ENCODE measurements at places on chromosomes 5 and 9.

DNA sequence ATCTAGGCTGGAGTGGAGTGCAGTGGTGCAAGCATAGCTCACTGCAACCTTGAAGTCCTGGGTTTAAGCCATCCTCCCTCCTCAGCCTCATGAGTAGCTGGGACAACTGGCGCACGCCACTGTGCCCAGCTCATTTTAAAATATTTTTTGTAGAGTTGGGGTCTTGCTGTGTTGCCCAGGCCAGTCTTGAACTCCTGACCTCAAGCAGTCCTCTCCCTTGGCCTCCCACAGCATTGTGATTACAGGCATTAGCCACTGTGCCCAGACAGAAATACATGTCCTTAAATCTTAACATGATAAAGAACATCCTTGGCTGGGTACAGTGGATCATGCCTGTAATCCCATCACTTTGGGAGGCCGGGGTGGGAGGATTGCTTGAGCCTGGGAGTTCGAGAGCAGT, 6.7 kb downstream of the ZNF483 start:
- DNase-seq, result no peak

- DNase-seq, result no peak
Observed at GRCh38 chr5:96675882-96676281, 13.7 kb downstream of the CAST start.

GRCh38 chr5:76704131-76704663, 11.7 kb upstream of the F2R start:
- DNase-seq, result no peak

GRCh38 chr9:31259824-31260223, 1124.6 kb upstream of the ACO1 start:
- no peak for DNase-seq

GRCh38 chr5:14545862-14546261, 35.7 kb upstream of the OTULINL start:
- DNase-seq, result no peak

GRCh38 chr5:35622974-35623373, 5.3 kb downstream of the SPEF2 start:
- no peak for DNase-seq

GRCh38 chr9:33620738-33621439, 96.8 kb downstream of the ANKRD18B start:
- DNase-seq, result no peak

- peak; percentile 68 for DNase-seq
Observed at GRCh38 chr5:27241564-27242257, 203.3 kb upstream of the CDH9 start.

DNA sequence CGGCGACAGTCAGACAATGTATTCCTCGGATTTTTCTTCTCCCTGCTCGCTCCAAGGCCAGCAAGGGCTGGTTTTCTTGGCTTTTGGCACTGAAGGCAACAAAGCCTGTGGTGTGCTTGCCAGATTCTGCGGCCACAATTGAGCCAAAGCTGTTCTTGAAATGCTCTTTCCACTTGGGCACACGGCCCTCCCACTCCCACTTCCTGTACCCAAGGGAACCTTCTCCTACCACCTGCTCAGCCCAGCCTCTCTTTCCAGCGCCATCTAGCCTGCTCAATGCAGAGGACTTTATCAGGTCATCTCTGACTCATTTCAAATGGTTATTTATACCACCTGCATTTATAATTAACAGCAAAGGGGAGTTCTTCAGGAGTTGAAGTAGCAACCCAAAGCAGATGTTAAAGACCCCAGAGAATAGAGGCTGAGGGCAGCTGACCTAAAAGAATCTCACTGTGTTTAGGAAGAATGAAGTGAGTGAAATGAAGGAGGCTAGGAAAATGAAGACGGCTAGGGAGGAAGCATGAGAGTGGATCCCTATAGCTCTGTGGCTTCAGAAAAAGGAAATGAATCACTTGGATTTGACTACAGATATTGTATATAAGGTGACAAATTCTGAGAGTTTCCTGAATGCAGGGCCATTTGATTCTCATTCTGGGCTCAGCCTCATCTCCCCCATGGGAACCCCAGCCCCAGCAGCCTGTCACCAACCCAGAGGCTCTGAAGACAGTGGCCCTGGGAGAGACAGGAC, 439.0 kb downstream of the ENC1 start:
- DNase-seq, result peak; percentile 33

DNA sequence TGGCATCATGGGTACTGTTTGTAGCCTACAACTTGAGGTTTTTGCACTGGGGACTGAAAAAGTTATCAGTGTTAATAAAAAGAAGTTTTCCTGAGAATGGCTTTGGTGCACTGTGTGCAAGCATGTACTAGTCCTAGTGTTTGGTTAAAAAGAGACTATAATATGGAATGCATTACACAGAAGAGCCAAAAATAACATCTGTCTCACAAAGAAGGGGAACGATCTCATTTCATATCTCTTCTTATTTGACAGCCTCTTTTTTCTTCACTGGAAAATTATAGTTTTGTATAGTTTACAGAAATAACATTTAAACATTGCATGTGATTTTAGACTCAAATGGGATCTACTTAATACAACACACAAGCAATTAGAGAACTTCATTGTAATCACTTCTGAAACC, 127.0 kb upstream of the GDNF start:
- no peak for DNase-seq

DNA sequence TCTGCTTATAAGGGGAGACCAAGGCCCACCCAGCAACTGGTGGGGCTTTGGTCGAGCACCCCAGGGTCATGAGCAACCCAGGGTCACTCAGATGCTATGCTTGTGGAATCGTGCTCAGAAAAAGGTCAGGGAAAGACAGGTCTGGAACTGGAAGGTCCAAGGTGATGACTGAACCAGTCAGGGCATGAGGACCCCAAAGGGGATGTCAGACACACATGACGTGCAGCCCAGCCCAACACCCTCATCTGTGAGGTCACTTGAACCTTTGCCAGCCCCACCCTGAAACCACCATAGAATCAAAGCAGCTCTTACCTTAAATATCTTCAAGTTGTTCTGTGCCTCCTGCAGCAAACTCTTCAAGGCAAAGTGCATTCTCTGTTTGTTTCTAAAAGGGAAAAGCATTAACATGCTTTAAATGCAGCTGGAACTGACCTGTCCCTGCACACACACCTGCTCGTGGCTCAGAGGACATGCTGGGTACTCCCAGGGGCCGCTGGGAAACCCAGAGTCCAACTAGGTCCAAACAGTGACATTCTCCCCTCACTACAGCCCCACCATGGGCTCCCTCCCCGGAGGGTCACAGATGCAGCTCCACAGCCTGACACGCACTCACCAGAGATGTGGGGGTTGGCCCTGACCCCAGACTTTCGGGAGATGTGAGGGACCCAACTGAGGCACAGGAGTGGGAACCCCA, 29.4 kb downstream of the IPPK start:
- DNase-seq, result no peak

DNA sequence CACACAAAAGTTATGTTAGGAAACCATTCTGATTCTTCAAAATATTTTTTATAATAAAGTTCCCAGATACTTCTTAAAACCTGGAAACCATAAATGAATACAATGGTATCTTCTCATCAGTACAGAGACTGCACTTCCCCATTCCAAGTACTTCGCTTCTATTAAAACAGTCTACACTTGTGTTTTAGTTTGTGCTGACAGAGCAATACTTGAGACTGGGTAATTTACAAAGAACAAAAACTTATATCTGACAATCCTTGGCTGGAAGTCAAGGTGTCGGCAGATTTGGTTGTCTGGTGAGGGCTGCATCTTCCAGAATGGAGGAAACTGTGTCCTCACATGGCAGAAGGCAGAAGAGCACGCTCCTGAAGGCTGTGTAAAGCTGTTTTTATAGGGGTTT, 70.1 kb downstream of the RFX3 start:
- no peak for DNase-seq

DNA sequence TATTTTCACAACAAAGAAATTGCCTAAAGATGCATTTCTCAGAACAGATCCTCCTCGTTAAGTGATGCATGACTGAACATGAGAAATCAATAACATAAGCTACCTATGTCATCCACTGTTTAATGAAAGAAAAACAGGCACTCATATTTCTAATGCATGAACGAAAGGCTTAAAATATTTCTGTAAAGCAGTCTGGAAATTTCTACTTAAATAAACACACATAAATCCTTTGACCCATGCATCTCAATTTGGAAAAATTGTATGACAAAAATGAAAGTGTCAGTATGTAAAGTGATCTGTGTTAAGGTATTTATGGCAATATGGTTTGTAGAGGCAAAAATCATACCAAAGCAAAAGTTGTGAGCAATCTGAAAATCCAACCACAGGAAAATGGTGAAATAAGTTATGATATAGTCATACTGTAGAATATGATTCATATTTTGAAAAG, 399.2 kb upstream of the GRAMD2B start:
- DNase-seq, result no peak

GRCh38 chr9:70525519-70525918, 111.1 kb upstream of the KLF9 start:
- DNase-seq, result no peak

DNA sequence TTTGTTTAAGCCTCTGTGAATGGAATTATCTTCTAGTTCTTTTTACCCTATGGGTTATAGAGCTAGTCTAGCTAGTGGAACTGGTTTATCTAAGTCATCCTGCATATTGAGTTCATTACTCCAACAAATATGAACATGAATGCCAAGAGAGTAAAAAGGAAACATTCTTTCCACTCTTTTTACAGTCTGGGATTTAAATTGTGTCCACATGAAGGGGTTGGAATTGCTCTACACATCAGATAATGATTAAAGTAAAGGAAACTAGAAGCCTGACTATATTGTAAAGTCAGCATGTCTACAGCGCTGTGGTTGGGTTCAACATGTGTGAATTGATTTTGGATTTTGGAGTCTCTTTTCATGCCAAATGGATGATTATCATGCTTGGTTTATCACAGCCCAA, 173.1 kb downstream of the CCDC171 start:
- no peak for DNase-seq

DNA sequence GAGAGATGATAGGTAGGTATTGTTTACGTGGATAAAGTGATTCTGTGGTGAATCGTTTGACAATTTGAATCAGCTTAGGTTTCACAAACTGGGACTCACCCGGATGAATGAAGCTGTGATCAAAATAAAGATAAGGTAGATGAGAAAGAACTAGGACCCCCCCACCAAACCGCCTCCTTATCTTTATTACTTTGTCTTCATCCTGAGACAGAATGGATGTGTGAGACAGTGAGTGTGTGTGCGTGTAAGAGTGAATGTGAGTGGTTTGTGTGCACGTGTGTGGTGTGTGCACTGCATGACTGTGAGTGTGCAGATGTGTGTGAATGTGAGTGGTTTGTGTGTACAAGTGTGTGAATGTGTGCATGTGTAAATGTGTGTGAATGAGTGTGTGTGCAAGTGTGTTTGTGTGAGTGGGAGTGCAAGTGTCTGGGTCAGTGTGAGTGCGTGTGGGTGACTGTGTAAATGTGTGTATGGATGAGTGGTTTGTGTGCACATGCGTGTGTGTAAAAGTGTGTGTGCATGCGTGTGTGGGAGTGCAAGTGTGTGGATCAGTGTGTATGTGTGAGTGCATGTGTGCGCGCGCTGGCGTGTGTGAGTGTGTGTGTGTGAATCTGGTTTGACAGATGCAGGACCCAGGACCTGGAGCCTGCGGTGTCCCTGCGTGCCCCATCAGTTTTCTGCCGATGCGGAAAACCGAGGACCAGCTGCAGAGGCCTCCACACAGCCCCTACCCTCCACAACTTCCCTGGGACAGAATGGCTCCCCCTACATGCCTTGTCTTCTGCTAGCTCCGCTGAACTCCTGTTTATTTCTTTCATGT, 11.4 kb upstream of the ENG start:
- DNase-seq, result no peak

- DNase-seq, result no peak
Observed at GRCh38 chr5:171585981-171586380, 166.5 kb downstream of the FGF18 start.

DNA sequence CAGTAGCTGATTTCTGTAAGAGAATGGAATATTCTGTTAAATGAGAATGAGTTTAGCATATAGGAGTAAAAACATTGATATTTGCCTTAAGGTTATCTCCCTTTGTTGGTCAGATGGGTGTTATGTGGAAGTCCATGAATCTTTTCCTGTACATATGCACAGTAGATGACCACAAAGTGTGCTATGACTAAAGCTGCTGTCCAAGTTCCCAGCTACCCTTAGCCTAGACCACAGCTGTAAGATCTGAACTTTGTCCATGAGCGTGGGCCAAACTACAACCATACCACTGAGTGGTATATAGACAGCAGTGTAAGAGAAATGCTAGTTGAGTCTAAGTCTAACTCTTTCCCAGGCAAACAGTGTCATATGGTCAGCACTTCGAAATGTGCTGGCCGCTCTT, 48.8 kb downstream of the CD180 start:
- DNase-seq, result no peak

- no peak for DNase-seq
Observed at GRCh38 chr5:37575541-37576489, 196.7 kb downstream of the WDR70 start.

- DNase-seq, result no peak
Observed at GRCh38 chr9:35736201-35736633, 3.8 kb downstream of the CREB3 start.

DNA sequence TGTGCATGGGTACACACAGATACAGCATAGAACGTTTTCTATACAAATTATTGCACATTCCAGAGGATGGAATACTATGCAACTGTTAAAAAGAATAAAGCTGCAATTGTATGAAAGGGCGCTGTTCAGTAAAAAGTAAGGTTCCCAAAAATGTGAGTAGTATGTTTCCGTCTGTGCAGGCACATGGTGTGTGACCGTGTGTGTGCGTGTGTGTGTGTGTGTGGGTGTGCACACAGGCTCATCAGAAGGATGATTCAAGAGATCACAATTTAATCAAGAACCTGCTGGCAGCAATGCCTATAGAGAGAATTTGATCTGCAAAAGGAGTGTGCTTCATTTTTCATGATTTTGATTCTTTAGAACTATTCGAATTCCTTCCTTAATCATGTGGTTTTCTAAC, 76.3 kb downstream of the SEMA4D start:
- DNase-seq, result no peak

- no peak for DNase-seq
Observed at GRCh38 chr5:138458384-138458783, 6.9 kb upstream of the EGR1 start.

DNA sequence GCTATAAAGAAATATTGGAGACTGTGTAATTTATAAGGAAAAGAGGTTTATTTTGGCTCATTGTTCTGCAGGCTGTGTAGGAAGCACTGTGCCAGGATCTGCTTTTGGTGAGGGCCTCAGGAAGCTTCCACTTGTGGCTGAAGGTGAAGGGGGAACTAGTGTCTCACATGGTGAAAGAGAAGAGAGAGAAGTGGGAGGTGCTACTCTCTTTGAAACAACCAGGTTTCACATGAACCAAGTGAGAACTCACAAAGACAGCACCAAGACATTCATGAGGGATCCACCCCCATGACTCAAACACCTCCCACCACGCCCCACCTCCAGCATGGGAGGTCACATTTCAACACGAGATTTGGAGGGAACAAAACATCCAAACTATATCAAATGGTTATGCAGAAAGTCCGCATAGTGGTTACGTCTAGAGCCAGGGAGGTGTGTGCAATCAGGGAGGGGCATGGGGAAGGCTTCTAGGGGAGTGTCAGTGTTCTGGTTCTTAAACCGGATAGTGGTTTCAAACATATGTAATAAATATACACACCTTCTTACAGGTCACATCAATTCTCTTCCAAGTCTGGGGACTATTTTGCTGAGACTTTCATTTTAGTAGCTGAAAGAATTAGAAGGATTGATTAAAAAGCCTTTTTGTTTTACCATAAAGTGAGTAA, 113.0 kb downstream of the TRIO start:
- no peak for DNase-seq

- DNase-seq, result no peak
Observed at GRCh38 chr9:83304686-83305085, 233.5 kb downstream of the FRMD3 start.
